ENCODE measurements at places on chromosomes 4 and X.

GRCh38 chrX:106612393-106612763, 600 bp downstream of the RADX start:
- peak; percentile 3 for DNase-seq

DNA sequence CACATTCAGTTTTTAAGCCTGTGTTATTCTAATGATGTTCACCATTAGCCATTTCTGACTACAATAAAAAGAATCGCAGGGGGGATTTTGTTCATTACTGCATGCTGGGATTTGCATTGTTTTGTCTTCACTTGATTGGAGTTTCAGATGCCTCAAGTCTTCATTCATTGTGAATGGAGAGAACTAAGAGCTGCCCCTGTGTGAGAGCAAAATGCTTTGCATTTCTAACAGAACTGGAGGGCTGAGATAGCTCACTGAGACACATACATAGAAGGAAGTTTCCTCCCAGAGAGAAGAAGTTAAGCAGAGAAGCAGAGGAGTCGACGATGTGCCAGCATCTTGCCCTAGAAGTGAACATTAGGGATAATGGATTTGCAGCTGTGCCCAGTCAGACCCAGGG, 113.5 kb upstream of the GATB start:
- no peak for DNase-seq

DNA sequence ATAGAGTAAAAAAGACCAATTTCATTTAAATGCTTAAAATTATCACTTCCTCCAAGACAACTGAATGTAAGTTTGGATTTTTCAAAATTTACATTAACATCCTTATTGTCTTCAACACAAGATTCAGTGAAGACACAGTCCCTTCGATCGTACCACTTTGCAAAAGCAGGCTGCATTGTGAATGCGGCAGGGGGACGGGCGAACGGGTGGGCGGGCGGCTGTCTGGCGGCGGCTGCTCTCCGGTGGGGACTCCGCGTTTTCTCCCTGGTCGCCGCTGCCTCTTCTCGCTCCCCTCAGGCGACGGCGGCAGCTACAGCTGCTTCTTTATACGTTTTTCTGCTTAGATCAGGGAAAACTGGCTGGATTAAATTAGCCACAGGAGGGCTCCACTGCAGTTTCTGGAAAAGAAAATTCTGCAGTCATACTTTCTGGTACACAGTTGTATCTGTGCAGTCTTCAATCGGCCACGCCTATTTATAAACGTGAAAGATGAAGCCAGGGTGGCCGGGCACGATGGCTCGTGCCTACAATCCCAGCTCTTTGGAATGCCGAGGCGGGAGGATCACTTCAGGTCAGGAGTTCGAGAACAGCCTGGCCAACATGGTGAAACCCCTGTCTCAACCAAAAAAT, 33.9 kb upstream of the HPF1 start:
- DNase-seq, result peak; percentile 73

DNA sequence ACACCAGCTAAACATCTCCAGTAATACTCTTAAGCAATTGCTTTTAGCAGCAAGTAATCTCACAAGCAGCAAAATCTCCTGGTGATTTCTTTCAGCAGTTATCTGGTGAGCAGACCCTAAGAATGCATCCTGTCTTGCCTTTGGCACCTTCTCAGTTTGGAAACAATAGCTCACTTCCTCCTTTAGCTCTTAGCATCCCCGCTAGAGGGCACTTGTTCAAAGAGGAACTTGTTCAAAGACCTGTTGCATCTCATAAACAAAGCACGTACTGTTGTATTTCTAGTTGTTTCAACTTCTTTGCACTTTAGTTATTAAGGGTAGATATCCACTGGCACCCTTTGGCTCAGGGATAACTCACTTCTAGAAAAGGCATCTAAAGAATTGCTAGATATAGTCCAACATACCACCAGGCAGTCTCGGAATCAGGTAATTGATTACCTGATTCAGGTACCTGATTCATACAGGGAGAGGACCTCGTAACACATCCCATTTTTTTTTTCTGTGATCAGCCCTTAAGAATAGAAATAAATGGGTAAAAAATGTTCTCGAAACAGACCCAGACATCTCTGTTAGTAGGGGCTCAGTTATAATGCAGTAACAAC, 81.9 kb upstream of the QRFPR start:
- DNase-seq, result peak; percentile 64

- DNase-seq, result no peak
These were observed 29.2 kb upstream of the LARP1B start for GRCh38 chr4:128031756-128032384.

DNA sequence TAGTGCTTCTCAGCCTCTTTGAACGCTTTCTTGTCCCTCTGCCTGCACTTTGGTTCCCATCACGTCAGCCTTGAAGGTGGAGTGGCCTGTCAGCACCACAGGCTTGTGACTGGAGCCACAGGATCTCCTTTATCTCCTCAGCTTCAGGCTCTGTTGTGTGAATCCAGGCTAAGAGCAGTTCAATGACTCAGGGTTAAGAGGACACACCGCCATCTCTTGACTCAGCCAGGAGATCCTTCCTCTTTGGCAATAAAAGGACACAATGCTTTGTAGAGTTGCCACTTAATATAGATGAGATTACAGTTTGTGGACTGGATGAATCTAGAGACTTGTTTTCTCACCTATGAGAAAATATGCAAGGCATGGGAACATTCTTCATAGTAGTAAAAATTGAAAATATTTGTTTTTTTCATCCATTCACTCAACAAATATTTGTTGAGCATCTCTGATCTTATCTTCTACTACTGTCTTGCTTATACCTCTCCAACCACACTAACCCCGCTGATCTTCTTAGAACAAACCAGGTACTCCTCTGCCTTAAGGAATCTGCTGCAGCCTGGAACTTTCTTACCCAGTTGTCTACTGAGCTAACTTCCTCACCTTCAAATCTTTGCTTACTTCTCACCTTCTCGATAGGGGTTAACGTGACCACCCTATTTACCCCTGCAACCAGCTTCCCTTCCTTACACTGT, 62.3 kb downstream of the UCHL1 start:
- DNase-seq, result no peak

GRCh38 chr4:43277003-43277402, 384.5 kb downstream of the GRXCR1 start:
- DNase-seq, result peak; percentile 68

DNA sequence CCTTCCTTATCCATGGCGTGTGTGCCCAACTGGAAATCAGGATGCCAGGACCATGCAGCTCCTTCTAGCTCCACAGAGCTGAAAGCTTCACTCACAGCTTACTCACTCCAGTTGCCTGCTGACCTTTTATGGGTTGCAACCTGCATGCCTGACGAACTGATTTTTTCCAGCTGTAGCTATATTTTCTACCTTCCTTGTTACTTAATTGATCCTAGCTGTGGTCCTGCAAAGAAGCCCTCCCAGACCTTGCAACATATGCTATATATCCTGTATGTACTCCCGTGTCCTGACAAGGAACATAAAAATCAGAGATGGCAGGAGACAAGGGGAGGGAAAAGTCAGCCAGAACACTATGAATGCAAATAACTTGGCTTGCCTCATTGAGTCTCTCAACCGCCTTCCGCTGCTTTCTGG, 135.3 kb upstream of the LDB2 start:
- peak; percentile 50 for DNase-seq

GRCh38 chrX:138519296-138519695, 192.2 kb downstream of the FGF13 start:
- DNase-seq, result peak; percentile 8

- no peak for DNase-seq
These were observed 46.3 kb upstream of the AFAP1 start for GRCh38 chr4:7985891-7986441.

- DNase-seq, result no peak
These were observed 231.3 kb upstream of the STK26 start for GRCh38 chrX:131791608-131792355.

DNA sequence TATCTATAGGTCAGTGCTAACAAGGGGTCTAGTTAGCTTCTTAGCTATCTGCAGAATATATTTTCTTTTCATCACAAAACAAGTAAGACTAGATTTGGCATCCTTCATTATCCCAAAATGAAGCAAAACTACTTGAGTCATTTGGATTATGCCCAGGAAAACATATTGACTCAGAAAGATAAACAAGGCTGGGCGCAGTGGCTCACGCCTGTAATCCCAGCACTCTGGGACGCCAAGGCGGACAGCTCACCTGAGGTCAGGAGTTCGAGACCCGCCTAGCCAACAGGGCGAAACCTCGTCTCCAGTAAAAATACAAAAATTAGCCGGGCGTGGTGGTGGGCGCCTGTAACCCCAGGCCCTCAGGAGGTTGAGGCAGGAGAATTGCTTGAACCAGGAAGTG, 18.0 kb upstream of the MND1 start:
- DNase-seq, result peak; percentile 6

DNA sequence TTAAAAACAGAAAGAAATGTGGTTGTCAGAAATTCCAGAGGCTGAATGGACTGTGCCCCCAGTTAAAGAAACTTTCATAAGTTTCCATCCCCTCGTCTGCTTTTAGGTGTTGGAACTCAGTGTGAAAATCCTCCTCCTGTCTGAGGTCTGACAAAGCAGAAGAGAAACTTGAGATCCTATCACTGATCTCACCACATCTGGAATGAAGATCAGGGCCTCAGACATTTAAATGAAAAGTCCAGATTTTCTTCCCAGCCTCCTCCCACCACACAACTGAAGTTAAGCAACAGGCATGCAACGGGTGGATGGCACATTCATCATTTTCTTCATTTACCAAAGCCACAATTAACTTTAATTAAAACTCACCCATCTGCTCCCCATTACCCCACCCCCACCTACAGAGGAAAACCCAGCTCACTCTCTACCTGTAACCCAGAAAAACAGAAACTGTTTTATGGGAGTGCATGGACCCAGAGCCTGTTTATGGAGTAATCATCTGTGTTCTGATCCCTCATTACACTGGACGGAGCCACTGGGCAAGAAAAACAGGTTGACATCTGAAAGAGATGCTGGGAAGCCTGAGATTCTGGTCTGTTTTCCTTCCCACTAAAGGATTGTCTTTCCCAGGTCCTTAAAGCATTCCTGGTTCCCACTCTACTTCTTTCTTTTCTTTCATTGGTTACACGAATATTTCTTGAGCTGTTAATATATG, 58.1 kb upstream of the HOPX start:
- DNase-seq, result peak; percentile 37

DNA sequence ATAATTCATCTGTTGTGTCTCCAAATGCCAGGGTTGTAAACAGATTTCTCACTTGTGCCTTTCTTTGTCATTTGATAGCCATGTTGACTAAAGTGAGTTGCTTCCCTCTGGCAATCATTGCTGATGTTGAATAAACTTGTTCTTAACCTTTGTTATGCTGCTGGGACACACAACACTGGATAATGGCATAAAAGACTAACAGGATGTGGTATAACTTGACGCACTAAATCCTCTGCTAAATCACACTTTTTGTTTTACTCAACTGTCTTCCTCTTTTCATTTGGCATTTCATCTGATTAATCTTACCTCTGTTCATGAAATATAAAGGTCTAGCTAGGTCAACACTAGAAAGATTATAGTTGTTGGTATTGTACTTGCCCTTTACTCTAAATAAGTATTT, 17.6 kb upstream of the CXCL5 start:
- DNase-seq, result no peak

DNA sequence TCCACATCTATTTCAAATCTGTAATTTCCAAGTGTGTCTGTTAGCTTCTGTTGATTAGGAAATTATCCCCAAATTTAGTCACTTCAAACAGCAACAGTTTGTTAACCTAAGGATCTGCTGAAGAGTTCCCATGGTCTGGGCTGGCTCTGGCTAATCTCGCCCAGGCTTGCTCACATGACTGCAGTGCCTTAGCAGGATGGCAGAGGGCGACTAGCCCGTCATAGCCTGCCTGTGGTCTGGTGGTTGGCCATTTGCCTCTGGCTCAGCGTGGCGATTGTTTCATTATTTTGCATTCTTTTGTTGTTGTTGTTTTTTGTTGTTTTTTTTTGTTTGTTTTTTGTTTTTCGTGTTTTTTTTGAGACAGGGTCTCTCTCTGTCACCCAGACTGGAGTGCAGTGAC, 264.0 kb downstream of the TRIML1 start:
- DNase-seq, result no peak

- DNase-seq, result no peak
These were observed 2.3 kb downstream of the PF4 start for GRCh38 chr4:73979407-73979957.

DNA sequence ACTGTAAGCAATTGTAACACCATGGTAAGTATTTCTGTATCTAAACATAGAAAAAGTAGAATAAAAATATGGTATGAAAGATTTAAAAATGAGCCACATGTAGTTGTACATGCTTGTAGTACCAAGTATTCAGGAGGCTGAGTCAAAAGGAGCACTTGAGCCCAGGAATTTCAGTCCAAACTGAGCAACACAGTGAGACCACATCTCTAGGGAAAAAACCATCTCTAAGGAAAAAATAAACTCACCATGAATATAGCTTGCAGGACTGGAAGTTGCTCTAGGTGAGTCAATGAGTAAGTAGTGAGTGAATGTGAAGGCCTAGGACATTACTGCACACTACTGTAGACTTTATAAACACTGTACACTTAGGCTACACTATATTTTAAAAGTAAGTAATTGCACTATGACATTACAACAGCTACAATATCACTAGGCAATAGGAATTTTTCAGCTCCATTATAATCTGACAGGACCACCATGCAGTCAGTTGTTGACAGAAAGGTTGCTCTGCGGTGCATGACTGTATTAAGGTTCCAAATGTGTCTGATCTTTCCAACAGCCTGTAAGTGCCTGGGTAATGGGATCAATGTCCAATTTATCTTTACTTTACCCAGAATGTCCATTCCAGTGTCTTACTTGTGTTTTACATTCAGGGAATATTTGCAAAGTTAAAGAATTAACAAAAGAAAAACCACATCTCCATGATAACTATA, 28.9 kb upstream of the LRBA start:
- peak; percentile 3 for DNase-seq

- no peak for DNase-seq
These were observed 44.8 kb downstream of the NPFFR2 start for GRCh38 chr4:72076562-72076961.

GRCh38 chr4:25908491-25908901, 5.5 kb upstream of the SMIM20 start:
- DNase-seq, result peak; percentile 96

Data from fibroblast of skin of right quadriceps (primary cell).